ENCODE measurements at places on chromosomes 16 and 17.

DNA sequence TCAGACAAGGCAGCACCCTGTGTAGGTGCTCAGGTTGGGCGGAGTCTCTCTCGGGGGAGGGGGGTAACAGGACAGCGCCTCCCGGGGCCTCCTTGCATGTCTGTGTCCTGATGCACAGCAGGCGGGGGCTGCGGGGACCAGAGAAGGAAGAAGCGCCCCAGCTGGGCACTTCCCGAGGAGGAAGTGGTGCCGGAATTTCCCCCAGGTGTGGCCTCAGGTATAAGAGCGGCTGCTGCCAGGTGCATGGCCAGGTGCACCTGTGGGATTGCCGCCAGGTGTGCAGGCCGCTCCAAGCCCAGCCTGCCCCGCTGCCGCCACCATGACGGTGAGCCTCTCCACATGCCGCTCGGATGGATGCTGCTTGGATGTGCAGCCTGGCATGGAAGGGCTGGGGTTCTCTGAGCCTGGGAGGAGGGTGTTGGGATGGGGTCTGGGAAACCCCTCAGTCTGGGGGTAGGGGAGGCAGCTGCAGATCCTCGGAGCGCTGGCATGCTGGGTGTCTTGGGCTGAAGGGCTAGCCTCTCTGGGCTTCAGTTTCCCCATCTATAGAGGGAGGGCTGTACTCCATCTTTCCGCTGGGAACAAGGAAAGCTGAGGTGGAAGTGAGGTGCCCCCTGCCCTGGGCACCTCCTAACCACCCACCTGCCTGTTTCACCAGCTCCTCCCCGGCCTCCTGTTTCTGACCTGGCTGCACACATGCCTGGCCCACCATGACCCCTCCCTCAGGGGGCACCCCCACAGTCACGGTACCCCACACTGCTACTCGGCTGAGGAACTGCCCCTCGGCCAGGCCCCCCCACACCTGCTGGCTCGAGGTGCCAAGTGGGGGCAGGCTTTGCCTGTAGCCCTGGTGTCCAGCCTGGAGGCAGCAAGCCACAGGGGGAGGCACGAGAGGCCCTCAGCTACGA is at the start of gene IL17C:
IL17C (plus strand) TSS at position 250 of the 908 bp plus-strand sequence; CDS start at position 320, 70 bp downstream.
- DNase-seq = no peak

GRCh38 chr17:43475494-43476089 is 8.2 kb upstream of the DHX8 start:
- DNase-seq = no peak

DNA sequence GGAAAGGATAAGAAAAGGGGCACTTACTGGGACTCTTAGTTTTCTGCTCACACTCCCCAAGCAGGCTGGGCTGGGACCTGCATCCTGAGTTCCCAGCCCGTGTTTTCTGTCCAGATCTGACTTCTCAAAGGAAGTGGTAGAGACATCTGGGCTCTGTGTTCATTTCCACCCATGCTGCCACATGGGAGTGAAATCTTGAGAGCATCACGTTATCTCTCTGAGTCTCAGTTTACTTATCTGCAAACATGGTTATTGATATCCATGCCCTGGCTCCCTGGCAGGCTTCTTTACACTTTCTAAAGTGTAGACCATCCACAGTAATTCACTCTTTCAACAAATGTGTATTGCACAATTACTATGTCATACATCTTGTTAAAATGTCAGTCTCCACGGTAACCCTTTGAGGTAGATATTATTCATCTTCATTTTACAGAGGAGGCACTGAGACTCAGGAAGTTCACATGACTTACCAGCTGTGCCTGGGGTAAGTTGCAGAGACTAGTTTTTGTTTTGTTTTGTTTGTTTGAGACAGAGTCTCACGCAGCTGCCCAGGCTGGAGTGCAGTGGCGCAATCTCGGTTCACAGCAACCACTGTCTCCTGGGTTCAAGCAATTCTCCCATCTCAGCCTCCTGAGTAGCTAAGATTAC is 3.4 kb downstream of the ZNF688 start:
- peak; percentile 82 for DNase-seq

DNA sequence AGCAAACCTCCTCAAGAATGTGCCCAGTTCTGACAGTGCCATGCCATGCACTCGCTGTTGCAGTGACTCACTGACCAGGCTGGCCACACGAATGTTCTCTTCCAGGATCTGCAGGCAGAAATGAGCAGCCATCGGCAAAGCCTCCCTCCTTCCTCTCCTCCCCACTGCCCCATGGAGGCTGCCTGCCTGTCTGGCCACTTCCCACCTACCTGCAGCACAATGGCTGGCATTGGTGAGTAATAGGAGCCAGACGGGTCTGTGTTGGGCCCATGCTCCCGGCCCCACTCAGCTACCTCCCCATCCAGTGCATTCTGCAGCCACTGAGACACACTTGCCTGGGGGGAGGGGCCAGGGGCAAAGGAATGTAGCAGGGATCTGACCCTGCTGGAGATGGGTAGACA is 2.8 kb upstream of the MATCAP1 start:
- DNase-seq = peak; percentile 88

GRCh38 chr17:18070861-18071340 is 16.8 kb upstream of the DRG2 start:
- DNase-seq = peak; percentile 26

GRCh38 chr17:48100591-48101011 is 677 bp downstream of the CBX1 start:
- DNase-seq = peak; percentile 26
